ENCODE measurements at places on chromosomes 6 and 20. TPM values are rescaled to one million over a fixed set of nuclear protein-coding genes. Genes with fewer than 3 reads are reported as not detected.

Gene ZNF311
- 4.6 TPM for total RNA-seq

Gene C20orf202
- not detected for total RNA-seq

Gene MCCD1
- total RNA-seq = not detected

GRCh38 chr20:42074944-42075343 is 456.8 kb upstream of the CHD6 start:
- no peak for DNase-seq

DNA sequence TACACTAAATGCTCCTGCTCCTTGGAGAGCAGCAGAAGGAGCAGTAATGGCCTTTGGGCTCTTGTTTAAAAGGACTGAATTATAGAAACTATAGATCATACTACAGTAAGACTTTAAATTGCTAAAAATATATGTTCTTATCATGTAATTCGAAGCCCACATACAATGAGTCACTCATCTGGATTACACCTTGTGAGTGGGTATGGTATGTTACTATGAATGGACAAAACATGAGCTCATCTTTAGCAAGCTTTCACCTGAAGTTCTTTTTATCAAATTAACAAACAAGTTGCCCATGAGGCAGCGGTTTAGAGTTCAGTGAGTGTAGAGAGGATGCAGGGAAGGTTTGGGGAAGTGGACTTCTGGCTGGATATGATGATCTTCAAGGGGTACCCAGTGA is 114.4 kb upstream of the CCN2 start:
- DNase-seq = peak; percentile 34

DNA sequence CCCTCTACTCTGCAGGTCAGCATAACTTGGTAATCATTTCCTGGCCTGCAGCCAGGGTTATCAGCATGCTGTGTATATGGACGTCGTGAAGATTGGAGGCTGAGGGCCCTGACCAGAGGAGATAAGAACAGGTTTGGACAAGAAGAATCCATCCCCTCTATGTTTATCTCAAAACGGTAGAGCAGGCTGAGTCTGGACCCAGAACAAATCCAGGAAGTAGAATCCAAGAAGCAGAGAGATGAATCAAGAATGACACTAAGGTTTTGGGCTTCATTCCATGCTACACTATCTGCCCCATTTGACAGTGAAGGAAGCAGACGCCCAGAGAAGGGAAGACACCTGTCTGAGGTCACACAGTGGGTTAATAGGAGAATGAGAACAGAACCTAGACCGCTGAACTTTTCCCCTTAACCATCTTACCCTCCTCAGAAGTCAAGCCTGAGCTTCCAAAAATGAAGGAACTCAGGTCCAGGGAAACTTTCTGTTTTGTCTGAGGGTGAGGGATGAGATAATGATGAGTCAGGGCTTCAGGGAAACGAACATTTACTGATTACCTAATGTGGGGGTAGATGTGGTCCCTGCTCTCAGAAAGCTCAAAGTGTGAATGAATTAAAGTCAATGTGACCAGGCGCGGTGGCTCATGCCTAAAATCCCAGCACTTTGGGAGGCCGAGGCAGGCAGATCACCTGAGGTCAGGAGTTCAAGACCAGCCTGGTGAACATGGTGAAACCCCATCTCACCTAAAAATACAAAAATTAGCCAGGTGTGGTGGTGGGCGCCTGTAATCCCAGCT is 9.4 kb upstream of the COMMD7 start:
- DNase-seq = peak; percentile 89

DNA sequence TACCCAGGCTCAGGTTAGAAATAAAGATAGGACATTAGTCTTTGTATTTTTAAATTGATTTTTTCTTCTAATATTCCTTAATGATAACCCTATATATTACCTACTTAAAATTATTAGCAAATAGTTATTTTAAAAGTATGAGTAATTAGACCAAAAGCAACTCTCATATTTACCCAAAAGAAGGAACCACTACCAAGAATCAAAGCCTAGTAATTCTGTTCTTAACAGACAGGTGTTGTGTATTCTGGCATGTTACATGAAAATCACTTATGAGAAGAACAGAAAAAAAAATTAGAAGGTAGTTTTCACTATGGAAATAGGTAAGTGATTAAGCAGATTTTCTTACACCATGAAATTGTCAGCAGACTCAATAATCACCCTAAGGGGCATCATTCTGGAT is 105.1 kb downstream of the ATG5 start:
- DNase-seq = no peak

GRCh38 chr6:22021966-22022365 is 274.9 kb downstream of the PRL start:
- DNase-seq = peak; percentile 36

DNA sequence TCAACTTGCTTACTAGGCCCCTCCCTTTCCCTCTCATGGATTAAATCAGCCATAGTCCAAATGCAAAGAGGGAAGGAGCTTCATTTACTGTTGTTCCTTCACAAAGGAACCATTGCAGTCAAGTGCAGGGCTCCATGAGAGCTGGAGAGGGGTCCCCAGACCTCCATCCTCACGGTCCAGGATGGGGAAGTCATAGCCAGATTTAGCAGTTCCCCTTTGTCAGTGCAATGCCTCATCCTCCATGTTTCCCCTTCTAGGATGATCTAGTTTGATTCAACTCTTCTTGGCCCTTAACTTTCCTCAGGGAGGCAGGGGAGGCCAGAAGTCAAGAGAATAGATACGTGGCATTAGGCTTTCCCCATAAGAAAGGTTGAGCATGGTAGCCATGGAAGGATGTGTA is 66.5 kb upstream of the FUCA2 start:
- no peak for DNase-seq

- DNase-seq = peak; percentile 81
Measured at GRCh38 chr6:149221774-149222070, 95.8 kb upstream of the TAB2 start.
